Urinary bladder (tissue), 4 donors: ENCODE measurements at places on chromosomes 12 and 14. TPM values are rescaled to one million over a fixed set of nuclear protein-coding genes. Genes with fewer than 3 reads are reported as not detected.

GRCh38 chr12:33529031-33529430 is 89.4 kb upstream of the SYT10 start:
- DNase-seq = no peak

GRCh38 chr12:132517740-132518100 is 27.8 kb downstream of the FBRSL1 start:
- no peak for DNase-seq

GRCh38 chr14:22159957-22160356 is 429.1 kb downstream of the DAD1 start:
- no peak for DNase-seq

DNA sequence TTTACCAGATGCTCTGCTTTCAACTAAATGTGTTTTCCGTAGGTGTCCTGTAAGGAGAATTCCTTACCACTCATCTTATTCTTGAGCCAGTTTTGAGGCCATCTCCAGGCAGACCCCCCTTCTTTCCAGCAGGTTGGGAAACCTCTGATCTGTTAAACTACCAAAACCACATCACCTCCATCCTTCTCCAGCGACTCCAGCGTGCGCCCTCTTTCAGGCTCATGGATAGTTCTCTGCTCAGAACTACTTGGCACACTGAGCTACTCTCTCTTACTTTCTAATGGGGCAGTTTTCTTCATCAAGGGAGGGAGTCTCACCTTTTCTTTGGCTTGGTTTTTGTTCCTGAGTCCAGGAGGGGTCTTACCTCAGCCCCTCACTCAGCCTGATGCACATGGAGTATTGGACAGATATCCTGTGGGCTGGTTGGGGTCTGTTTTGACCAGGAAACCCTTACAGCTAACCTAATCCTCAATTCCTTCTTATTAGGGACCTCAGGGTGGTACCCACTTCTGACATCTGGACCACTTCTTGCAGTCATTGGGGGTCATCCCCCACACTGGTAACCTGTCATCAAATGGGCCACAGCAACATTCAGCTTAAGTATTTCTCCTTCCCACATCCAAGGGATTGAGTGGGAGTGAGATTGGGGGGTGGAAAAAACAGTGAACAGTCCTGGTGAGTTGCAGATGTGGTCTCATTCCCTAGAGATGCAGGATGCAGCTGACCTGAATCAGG is 5.2 kb downstream of the DHRS2 start:
- DNase-seq = no peak

DNA sequence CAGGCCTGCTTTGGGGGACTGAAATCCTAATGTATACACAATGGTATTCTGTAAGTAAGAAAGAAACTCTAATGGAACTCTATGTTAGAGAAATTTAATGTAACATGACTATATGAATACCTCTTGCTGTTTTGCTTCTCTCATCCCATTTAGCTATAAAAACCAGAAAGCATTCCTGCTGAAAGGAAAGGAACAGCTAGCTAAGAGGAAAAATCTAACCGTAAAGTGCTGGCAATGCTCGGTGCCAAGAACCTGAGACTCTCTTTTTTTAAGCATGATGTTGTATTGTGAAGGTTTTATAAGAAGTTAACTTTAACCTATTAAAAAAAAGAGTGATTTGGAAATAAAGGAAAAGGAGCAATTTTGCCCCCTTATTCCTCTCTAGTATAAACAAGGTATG is 75.6 kb upstream of the DACT1 start:
- DNase-seq = no peak

Gene KERA
- 0.09 TPM for polyA plus RNA-seq

DNA sequence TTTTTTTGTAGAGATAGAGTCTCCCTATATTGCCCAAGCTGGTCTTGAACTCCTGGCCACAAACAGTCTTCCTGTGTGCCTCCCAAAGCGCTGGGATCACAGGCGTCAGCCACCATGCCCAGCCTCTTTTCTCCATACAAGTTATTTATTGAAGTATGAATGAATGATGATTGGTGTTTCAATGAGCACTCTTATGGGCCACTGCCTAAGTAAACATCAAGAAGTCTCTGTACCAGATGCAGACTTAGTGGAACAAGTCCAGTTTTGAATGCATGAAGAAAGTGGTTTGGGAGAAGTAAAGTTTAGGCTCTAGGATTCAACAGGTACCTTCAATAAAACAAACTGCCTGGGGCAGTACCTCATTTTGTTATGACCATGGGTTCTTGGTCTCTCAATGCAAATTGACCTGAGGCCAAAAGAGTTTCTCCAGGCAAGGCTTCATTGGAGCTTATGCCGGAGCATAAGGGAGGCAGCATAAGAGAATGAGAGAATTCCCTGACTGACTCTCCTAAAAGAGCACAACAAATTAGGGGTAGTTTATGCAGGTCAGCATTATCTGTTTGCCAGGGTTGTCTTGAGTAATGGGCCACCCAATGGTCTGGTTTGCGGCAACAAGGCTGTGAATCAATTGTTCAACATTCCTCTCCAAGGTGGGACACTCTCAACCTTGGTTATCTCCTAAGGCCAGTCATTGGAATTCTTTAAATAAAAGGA is 1.1 kb upstream of the GMFB start:
- DNase-seq = no peak

DNA sequence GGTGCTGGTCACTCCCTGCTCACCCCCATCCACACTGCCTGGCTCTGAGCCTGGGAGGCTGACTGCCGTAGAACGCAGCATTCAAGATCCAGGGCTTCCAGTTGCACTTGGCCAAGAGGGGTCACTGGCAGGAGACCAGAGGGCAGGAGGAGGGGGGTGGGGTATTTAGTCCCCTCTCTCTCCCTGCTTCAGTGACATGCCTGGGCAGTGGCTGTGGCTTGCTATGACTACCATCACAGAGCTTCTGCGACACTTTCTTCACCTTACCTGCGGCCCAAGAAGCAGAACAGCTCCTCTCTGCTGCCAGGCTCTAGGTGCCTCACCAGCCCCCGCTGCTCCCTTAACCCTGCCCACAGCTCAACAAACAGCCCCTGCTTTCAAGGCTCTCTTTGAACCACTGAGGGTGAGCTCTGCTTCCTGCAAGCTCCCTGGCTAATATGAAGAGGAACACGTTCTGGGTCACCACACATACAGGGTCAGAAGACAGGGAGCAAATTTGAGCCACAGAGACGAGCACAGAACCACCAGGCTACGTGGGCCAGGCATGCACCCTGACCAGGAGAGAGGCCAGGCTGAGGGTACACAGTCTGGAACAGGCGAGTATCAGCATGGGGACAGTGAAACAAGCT is 55.7 kb downstream of the ITPK1 start:
- no peak for DNase-seq

DNA sequence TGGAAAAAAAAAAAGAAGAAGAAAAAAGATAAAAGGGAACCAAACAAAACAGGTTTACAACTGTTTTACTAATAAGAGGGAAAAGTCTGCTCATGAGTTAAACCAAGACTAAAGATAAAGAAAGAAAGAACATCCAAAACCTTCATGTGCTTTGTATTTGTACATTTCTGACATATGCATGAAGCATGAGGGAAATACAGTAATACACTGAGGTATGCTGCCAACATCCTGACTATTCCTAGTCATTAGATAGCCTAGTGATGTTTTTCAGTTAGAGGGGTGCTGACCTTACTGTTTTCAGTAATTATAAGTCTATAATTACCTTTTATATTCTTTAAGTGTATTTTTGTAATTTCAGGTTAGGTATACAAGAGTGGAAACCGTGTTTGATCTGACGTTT is 793.3 kb downstream of the DIO2 start:
- no peak for DNase-seq

Gene KRT83
- not detected for polyA plus RNA-seq

Gene SRRM4
- 0.08 TPM for polyA plus RNA-seq

GRCh38 chr12:1171657-1172408 is 180.8 kb downstream of the ERC1 start:
- no peak for DNase-seq

Gene REP15
- 0.84 TPM for polyA plus RNA-seq

- no peak for DNase-seq
These were observed 36.0 kb upstream of the GLIPR1 start for GRCh38 chr12:75444429-75445136.

DNA sequence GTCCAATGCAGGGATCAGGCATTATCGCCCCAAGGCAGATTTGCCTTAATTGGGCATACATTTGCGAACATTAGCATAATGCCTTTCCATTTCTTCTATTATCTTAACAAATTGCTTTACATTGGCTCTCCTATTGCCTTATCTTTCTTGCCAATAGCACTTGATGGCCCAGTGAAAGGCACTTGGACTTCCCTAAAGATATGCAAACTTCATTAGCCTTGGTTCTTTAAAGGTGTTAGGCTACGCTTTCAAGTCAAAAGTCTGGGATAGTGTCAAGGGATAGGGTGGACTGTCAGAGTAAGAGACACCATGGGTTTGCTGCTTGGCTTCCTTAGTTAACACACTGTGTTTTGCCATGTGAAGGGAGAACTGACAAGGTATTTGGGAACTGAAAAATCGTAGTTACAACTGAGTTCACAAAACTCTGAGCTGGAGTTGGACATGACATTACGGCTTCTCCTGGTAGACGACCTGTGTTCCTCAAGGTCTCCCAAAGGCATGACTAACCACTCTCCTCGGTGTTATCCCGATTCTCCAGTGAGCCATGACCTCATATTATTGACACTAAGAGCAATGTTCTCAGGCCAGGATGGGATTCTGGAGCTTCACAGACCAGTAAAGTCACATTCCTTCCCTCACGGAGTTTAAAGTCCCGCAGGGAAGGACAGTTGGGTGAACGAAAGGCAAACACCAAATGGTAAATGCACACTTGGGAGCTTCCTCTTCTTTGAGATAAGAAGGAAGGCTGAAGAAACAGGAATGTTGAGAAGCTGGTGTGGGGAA is 65.2 kb downstream of the TBC1D30 start:
- no peak for DNase-seq

- DNase-seq = no peak
These were observed 1.6 kb downstream of the CEP170B start for GRCh38 chr14:104866451-104867370.

DNA sequence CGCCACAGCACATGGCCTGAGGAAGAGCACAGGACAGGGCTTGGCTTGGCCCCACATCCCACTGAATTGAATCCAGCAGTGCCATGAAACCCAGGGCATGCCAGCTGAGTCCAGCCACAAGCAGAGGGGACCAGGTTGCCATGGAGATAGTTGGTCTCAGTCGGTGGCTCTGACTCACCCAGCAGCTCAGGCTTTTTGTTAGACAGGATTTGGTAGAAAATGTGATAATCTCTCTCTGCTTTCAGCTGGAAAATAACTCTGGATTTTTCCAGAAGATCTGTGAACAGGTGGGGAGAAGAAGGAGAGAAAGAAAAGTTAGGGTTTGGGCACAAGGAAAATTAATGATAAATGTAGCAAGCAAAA is 4.8 kb downstream of the MYH7 start:
- no peak for DNase-seq

GRCh38 chr14:56811593-56812363 is 1.5 kb upstream of the OTX2 start:
- DNase-seq = no peak

- DNase-seq = no peak
These were observed 24.2 kb downstream of the NOC4L start for GRCh38 chr12:132168311-132169031.

Gene ALX1
- polyA plus RNA-seq = 0.24 TPM

Gene STON2
- polyA plus RNA-seq = 2.0 TPM

Gene PLBD1
- 23.2 TPM for polyA plus RNA-seq

DNA sequence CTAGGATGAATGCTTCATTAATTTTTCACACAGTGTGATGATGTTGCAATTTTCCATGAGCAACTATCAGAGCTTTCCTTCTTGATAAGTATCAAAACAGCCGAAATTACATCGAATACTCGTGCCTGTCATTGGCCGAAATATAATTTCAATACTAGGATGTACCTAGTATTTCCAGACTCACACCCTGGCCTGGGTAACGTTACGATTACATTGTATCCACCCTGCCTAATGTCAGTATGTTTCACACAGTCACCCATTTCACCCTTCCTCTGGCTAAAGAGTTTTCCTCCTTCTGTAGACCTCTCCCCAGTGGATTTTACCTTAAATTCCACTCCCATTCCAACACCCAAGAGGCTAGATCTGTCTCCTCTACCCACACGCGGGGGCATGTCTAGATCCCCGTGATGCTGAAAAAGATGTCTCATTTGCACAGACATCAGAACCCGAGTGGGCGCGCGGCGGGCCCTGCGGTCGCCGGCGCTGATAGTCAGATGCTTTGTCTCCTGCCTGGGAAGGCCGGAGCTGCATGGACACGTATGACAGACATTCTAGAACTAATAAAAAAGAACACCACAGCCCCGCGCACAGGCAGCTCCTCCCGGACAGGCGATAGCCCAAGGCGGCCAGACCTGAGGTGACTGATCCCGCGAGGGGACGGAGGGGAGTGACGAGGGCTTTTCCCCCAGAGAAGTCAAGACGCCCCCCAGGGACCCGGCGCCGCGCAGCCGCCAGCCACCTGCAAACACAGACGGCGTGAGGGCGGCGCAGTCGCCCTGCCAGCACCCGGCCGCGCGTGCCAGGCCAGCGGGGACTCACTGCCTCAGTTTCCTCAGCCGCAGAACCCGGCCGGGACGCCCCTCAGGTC is 723 bp downstream of the KIF21A start:
- peak; percentile 14 for DNase-seq

DNA sequence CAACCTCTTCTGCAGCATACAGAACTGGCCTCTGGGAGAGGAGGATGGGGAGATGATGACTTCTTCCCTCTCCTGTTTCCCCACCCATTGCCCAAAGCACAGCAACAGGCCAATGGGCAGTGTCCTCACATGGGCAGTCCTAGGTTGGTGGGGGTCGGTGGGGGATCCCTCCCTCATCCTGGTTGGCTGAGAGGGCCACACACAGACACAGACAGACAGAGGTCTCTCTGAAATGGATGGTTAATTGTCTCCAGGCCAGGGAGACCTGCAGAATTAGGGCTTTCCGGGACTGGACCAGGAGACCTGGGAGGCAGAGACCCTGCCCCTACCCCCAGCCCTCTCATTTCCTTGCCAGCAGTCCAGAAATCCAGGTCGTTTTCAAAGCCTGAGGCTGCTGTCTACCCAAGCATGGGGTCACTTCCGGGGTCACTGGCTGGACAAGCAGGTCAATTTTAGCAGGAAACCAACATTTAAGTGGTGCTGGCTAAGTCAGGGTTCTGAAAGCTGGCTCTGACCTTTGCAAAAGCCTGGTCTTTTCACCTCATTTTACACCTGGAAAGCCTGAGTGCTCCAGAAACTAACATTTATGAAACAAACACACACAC is 48.6 kb upstream of the TBX3 start:
- DNase-seq = no peak

GRCh38 chr12:57258977-57259970 is 8.3 kb upstream of the STAC3 start:
- no peak for DNase-seq
